CD8-positive, alpha-beta T cell (primary cell): ENCODE measurements at places on chromosomes 6 and 20.

DNA sequence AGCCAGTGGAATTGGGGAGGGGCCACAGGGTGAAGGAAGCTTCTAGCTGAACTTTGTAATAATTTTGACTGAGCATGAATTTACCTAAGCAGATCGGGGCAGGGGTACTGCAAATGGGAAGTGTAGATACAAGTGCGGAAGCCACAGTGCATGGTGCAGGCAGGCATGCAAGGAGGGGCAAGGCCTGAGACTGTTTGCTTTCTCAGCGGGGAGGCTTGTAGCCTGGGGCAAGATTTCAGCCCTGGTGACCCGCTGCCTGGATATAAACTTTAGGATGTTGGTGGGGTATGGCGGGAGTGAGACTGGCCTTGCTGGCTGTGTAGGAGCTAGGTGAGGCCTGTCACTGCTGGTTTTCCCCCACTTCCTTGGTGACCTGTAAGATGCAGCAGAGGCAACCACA, 266.4 kb upstream of the PREP start:
- no peak for DNase-seq

- DNase-seq: no peak
These were observed 388.1 kb downstream of the PHF3 start for GRCh38 chr6:64023693-64024092.

DNA sequence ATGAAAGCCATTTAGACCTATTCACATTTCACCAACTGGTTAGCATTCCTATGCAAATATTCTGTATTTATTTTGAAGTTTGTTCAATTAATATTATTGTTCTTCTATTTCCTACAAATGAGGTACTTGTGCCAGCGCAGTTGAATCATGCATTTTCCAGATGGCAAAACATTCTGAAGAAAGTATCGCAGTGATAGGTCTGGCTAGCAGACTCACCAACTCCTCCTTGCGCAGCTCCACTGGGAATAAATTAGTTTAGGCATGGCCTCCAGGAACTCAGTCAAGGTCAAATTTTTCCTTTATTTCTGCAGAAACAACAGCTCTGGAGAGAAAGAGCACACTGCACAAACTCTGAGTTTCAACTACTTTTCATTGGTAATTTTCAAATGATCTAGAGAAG, 437.7 kb downstream of the COL12A1 start:
- DNase-seq: no peak

GRCh38 chr6:78623554-78623953, 243.8 kb upstream of the IRAK1BP1 start:
- no peak for DNase-seq

DNA sequence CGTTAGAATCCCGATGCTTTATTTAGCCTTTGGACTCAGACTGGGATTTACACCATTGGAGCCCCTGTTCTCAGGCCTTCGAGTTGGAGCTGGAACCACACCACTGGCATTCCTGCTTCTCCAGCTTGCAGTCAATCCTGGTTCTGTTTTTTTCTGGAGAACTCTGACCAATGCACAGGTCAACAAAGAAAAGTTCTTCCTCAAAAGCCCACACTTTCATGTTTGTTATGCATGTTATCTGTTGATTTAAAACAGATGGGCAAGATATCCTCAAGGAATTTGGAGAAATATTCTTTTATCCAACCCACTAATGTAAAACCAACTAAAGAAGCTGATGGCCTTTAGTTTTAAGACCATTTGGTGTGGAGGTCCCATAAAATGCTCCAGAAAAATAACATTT, 205.7 kb downstream of the ANKRD60 start:
- no peak for DNase-seq

- no peak for DNase-seq
These were observed 451.8 kb downstream of the COL12A1 start for GRCh38 chr6:74753883-74754600.

DNA sequence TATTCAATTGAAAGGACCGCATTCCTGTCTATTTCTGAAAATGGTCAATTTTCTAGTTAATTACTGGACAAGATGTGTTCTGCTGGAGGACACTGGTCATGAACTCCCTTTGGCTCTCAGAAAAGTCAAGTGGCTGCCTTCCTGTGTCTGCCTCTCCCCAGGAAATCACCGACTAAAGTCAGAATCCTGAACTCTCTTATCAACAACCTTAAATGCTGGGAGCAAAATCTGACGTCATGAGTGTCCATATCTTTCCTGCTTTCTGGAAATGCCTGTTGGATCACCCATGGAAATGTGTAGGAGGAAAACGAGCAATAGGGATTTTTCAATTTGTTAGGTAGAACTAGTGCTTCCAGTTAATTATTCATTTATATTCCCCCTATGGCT, 53.5 kb upstream of the PLCB1 start:
- DNase-seq: no peak
